ENCODE measurements at places on chromosomes 6 and 20.

GRCh38 chr20:3434232-3434631 is 26.8 kb upstream of the DNAAF9 start:
- DNase-seq: no peak

DNA sequence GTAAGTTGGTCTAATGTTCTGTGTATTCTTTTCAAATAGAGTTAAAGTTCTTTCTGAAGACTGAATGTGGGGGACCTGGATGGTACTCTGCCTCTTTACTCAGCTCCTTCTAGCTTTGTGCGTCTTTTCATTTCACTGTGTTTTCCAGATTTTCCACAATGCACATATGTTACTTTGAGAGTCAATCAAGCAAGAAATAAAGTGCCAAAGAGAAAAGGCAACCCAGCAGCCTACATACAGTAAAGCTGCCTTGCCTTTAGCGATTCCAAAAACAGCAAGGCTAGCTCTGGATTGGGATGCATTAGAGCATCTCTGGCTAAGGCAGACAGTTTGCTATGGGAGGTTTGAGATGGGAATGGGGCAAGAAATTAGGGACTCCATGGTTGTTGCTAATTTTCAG is 5.3 kb downstream of the C6orf163 start:
- no peak for DNase-seq

- no peak for DNase-seq
Observed at GRCh38 chr6:144330017-144330987, 45.2 kb downstream of the UTRN start.

GRCh38 chr20:24981282-24981681 is 11.3 kb downstream of the APMAP start:
- no peak for DNase-seq

- no peak for DNase-seq
Observed at GRCh38 chr6:125859727-125860126, 69.0 kb downstream of the NCOA7 start.

DNA sequence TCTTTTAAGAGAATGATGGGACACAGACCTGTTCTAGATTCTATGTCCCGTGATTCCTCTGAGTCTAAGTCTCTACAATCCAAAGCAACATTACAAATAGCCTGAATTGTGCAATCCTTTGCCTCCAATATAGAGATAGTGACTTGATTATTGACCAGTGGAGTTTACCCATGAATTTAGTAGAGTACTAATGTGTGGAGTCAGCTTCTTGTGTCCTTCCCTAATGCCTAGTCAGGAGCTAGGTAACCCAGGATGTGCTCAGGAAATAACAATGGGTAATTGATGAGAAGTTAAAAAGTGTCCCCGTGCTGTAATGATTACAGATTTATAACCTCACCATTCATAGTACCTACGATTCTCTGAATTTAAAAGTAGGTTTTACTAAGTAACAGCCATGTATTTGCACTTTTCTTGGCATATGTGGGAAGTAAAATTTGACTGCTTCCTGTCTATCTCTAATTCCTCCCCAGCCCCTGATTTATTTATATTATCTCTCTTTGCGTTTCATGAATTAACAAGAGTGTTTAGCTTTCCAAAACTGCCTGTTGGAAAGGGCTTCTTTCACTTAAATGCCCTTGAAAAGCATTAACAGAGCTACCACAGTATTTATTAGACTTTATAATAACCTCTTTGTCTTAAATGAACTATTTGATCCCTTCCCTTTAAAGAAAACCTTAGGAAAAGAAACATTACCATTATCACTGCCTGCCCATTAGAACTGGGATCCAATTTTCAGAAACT is 30.5 kb downstream of the NEDD9 start:
- no peak for DNase-seq

DNA sequence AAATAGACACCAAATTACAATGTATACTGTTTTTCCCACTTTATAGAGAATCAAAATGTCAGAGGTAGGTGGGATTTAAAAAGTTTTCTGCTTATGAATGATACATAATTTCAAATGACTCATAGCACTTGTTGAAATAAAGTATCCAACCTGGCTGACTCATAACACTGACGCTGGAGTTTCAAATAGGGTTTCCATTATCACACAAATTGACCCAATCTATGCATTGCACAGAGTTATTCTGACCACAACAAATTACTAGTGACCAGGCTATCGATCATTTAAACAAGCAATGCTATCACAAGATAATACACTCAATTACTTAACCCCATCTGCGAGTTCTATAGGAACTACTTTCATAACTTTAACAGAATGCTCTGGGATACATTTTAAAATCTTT is 31.9 kb upstream of the PRELID3B start:
- peak; percentile 47 for DNase-seq

DNA sequence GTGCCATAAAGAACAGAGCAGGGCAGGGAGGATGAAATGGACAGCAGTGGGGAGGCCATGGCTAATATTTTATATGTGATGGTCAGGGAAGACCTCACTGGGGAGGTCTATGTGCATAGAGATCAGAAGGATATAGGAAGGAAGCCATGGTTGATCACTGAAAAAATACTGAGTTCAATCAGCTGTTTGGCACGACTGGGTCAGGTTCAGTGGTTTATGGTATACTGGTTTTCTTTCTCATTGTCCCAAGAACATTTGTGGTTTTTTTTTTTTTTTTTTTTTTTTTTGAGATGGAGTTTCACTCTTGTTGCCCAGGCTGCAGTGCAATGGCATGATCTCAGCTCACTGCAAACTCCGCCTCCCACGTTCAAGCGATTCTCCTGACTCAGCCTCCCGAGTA is 78.3 kb upstream of the TIAM2 start:
- DNase-seq: no peak

GRCh38 chr6:6346427-6347023 is 26.1 kb upstream of the F13A1 start:
- DNase-seq: no peak

- no peak for DNase-seq
Observed at GRCh38 chr20:48672324-48672723, 155.5 kb downstream of the PREX1 start.

- DNase-seq: no peak
Observed at GRCh38 chr20:12946789-12947188, 62.0 kb upstream of the SPTLC3 start.

GRCh38 chr6:79421001-79421411 is 116.2 kb downstream of the LCA5 start:
- peak; percentile 37 for DNase-seq

DNA sequence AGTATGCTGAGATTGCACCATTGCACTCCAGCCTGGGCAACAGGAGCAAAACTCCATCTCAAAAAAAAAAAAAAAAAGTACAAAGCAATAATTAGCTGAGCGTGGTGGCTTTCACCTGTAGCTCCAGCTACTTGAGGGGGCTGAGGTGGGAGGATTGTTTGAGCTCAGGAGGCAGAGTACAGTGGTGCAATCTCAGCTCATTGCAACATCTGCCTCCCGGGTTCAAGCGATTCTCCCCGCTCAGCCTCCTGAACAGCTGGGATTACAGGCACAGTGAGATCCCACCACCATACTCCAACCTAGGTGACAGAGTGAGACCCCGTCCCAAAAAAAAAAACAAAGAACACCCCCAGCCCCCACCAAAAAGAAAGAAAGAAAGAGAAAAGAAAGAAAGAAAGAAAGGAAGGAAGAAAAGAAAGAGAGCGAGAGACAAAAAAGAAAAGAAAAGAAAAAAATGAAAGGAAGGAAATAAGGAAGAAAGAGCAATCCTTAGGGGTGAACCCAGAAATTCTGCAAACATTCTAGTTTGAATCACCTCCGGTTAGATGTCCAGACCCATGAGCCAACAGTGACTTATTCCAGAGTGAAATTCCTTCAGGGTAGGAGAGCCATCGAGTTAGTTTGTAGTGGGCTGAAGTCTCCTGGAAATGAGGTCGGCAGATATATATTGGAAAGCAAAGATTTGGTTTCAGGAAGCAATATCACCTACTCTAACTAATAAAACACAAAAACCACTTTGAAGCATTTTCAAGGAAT is 3.2 kb upstream of the RIPOR3 start:
- peak; percentile 65 for DNase-seq

- DNase-seq: no peak
Observed at GRCh38 chr20:1803061-1803931, 91.9 kb upstream of the SIRPA start.

GRCh38 chr20:640674-641515 is 12.1 kb downstream of the SRXN1 start:
- DNase-seq: no peak

GRCh38 chr6:105429676-105430075 is 26.8 kb upstream of the PREP start:
- peak; percentile 76 for DNase-seq

DNA sequence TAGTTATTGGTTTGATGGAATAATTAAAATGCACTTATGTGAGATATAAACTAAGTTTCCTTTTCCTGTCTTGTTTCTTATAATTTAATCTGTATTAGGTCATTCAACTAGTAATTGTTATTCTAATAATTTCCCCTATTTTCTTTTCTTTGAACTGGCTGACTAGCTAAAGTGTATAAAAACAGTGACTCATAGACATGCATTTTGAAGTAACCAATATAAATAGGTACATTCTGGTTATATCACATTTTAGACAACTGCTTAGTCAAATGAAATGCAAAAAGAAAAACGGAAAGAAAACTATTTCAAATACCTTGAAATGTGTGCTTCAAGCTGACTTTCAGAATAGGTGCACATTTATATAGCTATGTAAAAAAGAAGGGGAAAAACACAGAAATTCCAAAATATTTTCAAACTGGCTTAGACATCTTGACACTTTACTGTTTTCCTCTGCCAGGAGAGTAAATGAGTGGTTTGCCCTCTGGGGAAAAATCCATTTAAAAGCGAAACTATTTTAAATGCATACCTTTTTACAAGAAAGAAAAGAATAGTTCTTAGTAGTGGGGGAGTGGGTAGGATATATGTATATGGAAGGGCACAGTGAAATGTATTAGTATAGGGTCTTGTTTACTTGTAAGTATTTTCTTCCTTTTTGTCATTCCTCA is 28.3 kb downstream of the KCNQ5 start:
- DNase-seq: no peak

- no peak for DNase-seq
Observed at GRCh38 chr6:168440520-168441433, at the start of gene SMOC2. Gene SMOC2 (plus strand): TSS chr6:168441184. CDS start chr6:168441371, 187 bp downstream.

GRCh38 chr6:149923327-149923986 is 536 bp upstream of the RAET1G start:
- DNase-seq: no peak

- DNase-seq: no peak
Observed at GRCh38 chr6:168102315-168102985, 23.4 kb upstream of the FRMD1 start.

DNA sequence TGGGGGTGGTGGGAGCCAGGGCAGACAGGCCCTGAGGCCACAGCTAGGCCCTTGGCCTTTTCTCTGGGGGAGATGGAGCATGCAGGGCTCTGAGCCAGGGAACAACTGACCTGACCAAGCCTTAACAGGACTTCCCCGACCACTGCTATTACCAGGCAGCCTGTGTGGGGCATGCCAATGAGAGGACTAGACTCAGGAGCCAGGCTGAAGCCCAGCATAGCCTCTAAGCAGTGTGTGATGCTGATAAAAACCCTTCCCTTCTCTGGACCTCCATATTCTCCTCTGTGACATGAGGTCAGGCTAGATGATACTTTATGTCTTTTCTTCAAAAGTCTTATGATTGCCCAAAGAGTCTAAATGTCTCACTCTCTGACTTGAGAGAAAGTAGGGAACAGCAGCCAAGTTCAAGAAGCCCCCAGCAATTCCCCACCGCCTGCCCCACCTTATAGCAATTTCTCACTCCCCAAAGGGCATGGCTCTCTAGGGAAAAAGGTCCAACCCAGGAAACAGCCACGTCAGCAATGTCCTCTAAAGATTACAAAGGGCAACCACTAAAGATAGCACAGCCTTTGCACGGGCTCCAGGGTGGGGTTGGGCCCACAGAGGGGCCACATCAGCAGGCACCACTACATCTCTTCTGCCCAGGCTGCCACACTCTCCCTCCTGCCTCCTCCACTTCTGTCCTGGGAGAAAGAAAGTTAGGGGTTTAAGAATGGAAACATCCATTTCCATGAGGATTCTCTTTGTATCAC is 71.3 kb downstream of the TRERF1 start:
- DNase-seq: no peak

GRCh38 chr20:56840716-56841261 is 211.7 kb downstream of the TFAP2C start:
- no peak for DNase-seq

GRCh38 chr20:25496968-25497401 is 88.3 kb downstream of the NINL start:
- no peak for DNase-seq

DNA sequence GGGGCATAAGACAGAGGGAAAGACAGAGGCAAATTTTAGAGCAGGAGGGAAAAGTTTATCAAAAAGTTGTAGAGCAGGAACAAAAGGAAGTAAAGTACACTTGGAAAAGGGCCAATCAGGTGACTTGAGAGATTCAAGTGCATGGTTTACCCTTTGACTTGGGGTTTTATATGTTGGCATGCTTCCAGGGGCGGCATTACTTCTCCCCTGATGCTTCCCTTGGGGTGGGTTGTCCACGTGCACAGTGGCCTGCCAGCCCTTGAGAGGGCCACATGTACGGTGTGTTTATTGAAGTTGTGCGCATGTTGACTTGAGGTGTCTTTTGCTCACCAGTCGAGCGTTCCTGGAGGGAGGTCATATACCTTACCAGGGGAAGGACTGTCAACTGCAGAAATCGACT is 259.5 kb upstream of the JARID2 start:
- no peak for DNase-seq

GRCh38 chr6:1388630-1389368 is 577 bp upstream of the FOXF2 start:
- no peak for DNase-seq

GRCh38 chr6:54473328-54473727 is 165.1 kb downstream of the TINAG start:
- DNase-seq: no peak

GRCh38 chr6:13561624-13562267 is 12.7 kb upstream of the SIRT5 start:
- DNase-seq: no peak

- DNase-seq: no peak
Observed at GRCh38 chr6:5516036-5516435, 254.7 kb downstream of the FARS2 start.

DNA sequence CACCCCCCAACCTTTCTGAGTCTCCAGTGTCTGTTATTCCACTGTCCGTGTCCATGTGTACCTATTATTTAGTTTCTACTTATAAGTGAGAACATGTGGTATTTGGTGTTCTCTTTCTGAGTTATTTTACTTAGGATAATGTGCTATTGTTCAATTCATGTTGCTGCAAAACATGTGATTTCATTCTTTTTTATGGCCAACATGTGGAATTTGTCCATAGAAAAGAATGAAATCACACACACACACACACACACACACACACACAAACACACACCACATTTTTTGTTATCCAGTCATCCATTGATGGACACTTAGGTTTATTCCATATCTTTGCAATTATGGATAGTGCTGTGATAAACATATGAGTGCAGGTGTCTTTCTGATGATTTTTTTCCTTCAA is 23.5 kb downstream of the IGF2R start:
- DNase-seq: no peak

- no peak for DNase-seq
Observed at GRCh38 chr6:11425431-11425871, 112.1 kb upstream of the TMEM170B start.

DNA sequence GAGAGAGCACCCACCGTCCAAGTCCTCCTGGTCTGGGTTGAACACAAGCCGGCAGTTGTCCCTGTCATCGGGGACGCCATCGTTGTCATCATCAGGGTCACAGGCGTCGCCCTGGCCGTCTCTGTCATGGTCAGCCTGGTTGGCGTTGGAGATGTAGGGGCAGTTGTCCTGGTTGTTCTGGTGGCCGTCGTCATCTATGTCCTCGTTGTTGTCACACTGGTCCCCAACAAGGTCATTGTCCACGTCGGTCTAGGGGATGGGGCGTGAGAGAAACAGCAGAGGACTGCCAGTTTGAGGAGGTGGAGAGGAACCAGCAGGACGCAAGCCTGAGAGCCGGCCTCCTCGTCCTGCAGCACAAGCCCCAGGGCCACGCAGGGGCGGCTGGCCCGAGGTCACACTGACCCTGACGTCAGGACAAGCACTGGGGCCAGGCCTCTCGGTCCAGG is 28.5 kb downstream of the THBS2 start:
- no peak for DNase-seq
